Islet precursor cell (in vitro differentiated cells): ENCODE measurements at places on chromosomes 6 and 20.

DNA sequence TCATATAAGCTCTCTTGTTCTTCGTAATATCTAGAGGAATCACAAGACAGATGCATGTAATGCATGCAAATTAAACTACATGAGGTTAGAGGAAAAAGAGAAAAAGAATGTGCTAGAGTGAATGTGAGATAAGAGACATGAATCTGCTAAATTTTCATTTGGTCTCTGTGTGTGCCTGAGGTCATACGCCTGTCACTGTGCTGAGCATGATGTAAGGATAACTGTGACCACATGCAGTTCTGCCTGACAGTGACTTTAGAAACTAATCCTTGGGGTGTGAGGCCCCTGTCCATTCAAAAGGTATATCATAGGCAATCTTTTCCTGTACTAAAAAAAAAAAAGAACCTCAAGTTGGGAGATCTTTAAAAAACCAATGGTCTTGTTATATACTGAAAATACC lies 70.6 kb downstream of the SHPRH start:
- DNase-seq, result no peak

DNA sequence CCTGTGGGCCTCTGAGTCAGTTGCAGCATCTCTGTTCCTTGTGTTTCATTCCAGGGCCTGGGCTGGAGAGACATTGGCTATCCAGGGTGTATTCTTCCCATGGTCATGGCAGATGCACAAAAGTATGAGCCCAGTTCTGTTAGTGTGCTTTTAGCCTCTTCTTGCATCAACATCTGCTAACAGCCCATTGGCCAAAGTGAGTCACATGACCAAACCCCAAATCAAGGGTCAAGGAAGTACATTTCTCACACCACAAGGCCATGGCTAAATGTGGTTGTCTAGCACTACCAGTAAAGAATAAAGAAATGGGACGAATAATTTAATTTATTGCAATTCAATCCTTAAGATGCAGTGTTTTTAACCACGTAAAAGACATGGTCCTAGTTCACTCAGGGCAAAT lies 43.9 kb downstream of the NRN1 start:
- no peak for DNase-seq

DNA sequence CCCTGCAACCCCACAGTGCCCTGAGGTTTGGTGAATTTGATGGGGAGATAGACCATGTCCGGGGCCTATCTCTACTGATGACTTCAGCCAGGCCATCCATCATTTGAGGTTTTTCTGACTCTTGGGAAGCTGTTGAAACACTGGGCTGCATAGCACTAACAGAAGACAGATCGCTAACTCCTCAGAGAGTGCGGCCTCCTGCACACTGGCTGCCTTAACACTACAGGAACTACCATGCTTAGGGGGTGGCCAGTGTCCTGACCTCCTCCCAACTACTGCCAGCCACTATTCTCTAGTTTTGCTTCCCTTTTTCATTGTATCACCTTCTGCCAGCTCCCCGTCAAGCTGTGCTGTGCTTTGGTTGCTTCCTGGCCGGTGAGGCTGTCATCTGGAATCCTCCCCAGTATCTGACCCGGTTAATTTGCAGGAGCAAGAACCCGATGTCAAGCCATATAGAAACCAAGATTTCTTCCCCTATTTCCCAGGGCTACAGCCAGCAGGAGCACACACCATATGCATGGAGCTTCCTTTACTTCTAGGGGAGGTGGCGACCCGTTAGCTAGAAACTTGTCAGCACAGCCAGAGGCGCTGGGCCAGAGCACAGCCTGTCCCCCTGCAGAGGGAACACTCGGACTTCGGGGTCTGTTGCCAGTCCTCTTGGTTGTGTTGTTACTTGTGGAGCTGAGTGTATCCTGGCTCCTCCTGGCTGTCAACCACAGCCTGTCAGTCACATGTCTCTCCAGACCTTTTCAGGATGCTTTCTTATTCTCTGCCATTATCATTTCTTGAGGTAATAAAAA lies 57.3 kb upstream of the TRAF3IP2 start:
- peak; percentile 53 for DNase-seq

- peak; percentile 84 for DNase-seq
Observed at GRCh38 chr20:10040070-10040975, 5.5 kb downstream of the ANKEF1 start.

DNA sequence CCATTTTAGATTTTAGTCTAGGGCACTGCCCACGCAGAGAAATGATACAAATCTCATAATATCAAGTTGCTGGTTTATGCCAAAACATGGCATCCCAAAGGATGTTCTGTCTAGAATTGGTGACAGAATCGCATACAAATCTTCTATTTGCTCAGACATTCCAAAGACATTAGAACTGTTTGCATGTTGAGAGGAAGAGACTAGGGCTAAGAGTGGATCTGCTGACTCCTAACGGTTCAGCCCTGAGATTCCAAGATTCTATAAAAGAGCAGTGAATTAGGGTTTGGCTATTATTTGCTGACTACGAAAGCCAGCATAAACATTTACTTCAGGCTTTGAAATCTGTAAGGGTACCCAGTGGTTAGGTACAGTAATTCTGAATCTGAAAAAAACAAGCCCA lies 3.6 kb downstream of the EPB41L2 start:
- DNase-seq, result no peak
